Fibroblast of upper back skin (primary cell): ENCODE measurements at places on chromosomes 3 and 15.

- no peak for DNase-seq
Observed at GRCh38 chr3:48472673-48472922, 26.1 kb downstream of the ATRIP start.

DNA sequence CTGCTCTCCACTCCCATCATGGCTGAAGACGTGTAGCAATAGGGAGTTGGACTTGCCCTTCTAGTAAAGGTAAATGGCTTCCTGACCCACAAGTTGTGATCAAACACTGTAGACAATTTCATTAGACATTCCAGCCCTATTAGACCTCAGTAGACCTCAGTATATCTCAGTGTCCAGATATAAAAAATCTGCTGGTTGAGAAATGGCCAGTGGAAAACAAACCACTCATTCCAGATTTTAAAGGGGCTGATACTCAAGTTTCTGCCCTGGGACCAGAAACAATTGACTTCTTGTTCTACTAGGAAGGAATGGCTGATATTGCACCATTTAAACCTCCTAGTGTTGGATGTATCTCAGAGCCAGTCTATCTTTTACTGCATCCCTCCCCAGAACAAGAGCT is 613.2 kb downstream of the PDCD6IP start:
- DNase-seq: no peak

GRCh38 chr3:53688989-53689388 is 157.2 kb downstream of the CHDH start:
- DNase-seq: no peak

GRCh38 chr15:50735156-50735555 is 30.4 kb downstream of the SPPL2A start:
- no peak for DNase-seq

DNA sequence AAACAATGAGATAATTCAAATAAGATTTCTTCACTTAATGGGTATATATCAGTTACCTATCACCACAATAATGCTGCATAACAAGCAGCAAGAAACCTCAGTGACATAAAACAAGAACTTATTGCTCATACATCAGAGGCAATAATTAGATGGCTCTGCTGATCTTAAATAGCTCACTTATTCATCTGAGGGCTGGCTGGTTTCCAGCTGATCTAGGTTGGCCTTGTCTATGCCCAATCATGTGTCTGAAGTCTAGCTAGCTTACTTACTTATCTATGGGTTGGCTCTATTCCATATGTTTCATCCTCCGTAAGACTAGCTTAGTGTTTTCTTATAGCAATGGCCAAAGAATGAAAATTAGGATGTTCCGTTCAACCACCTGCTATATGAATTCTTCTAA is 109.4 kb upstream of the AGTR1 start:
- peak; percentile 1 for DNase-seq
